ENCODE measurements at places on chromosomes 12 and 14. TPM values are rescaled to one million over a fixed set of nuclear protein-coding genes. Genes with fewer than 3 reads are reported as not detected.
A peak's percentile ranks its signal among the peaks of the same experiment; 100 is the strongest.

ITGB7 gene
- 1.2 TPM for total RNA-seq

CCDC196 gene
- not detected for total RNA-seq

PLXNC1 gene
- 1.3 TPM for total RNA-seq

ANKRD33 gene
- total RNA-seq = 0.19 TPM

ANKRD13A gene
- total RNA-seq = 17.1 TPM

ANG gene
- 4.3 TPM for total RNA-seq

DNA sequence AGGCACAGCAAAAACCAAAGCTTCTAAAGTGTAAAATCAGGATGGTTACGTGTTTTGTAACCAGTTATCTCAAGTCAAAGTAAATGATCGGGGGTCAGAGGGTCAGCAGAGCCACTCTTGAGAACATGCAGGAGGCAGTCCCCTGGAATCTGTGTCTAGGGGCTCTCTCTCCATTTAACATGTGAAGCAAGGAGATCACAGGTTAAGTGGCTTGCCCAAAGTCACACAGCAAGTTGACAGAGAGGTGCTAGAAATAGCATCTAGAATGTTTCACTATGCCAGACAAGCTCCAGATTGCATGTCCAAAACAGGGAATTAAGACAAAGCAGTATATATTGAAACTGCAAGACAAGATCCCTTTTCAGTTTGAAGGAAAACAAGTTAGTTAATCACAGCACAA is 33.4 kb downstream of the PPTC7 start:
- H3K4me1 ChIP-seq = no peaks in the 10 kb centered on the region
- H3K27ac ChIP-seq = no peak overlapping the region
- no peak overlapping the region for H3K4me3 ChIP-seq
- no peaks in the 10 kb centered on the region for H3K27me3 ChIP-seq

- H3K36me3 ChIP-seq = no peaks in the 10 kb centered on the region
- DNase-seq = peak; percentile 45
- no peaks in the 10 kb centered on the region for H3K27me3 ChIP-seq
- H3K27ac ChIP-seq = no peak overlapping the region
Observed at GRCh38 chr12:131327521-131328488, 374.1 kb downstream of the ADGRD1 start.

DNA sequence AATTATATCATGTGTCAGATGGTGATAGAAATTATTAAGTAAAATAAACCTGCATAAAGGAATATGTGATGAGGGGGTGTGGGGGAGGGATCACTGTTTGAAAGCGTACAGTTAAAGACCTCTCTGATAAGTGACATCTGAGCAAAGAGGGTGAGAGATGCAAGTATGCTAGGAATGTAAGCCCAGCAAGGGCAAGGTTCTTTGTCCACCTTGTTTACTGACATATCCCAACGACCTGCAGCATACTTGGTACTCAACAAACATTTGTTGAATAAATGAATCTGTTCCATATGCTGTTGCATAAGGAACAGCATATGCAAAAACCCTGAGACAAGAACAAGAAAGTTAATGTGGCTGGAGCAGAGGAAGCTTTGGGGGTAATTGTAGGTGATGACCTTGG is 12.0 kb upstream of the MDM1 start:
- no peaks in the 10 kb centered on the region for H3K36me3 ChIP-seq
- peaks cover 5% of the 10 kb centered on the region for H3K4me1 ChIP-seq
- no peak overlapping the region for H3K4me3 ChIP-seq
- H3K27me3 ChIP-seq = no peaks in the 10 kb centered on the region

DNA sequence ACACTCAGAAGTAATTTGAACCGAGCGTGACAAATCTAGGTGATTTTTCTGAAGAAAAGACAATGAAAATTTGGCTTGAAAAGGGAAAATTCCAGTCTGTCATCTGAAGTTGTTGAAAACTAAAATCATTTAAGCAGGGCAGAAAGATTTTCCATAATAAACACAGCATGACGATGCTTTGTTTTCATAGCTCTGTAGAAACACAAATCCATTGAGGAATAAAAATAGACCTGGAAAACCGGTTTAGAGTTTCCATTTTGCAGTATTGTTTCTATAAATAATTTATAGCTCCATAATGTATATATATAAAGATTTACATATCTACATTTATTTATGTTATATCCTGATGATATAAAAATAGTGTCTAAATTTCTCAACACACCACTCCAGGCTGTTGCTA is 1918.5 kb upstream of the FLRT2 start:
- no peaks in the 10 kb centered on the region for H3K27me3 ChIP-seq
- no peaks in the 10 kb centered on the region for H3K36me3 ChIP-seq
- H3K4me1 ChIP-seq = no peaks in the 10 kb centered on the region
- no peak for DNase-seq
- H3K4me3 ChIP-seq = no peak overlapping the region

GRCh38 chr12:45670346-45671065 is 59.0 kb upstream of the ARID2 start:
- no peaks in the 10 kb centered on the region for H3K4me1 ChIP-seq
- no peaks in the 10 kb centered on the region for H3K36me3 ChIP-seq

- no peaks in the 10 kb centered on the region for H3K27me3 ChIP-seq
- H3K27ac ChIP-seq = no peak overlapping the region
- no peak for DNase-seq
Observed at GRCh38 chr12:103881261-103881660, 40.2 kb upstream of the NT5DC3 start.

DNA sequence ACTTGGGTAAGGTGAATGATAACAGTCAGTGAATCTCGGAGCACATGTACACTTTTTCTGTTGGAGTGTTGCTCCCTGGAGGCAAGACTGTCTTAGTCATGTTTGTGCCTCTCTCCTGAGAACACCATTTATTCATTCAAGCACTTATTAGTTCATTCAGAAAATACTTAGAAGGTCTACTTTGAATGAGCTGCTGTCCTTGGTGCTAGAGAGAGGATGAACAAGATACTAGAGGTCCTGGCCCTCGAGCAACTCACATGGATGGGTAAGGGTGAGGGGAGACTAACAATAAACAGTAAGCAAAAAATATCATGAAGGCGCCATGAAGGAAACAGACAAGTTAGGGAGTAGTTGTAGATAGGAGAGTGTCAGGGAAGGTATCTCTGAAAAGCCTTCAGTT is 17.1 kb upstream of the SAMD4A start:
- no peak overlapping the region for H3K27ac ChIP-seq
- no peak overlapping the region for H3K4me3 ChIP-seq
- no peaks in the 10 kb centered on the region for H3K36me3 ChIP-seq
- no peak for DNase-seq
- no peaks in the 10 kb centered on the region for H3K4me1 ChIP-seq

- H3K4me3 ChIP-seq = no peak overlapping the region
- H3K4me1 ChIP-seq = peaks cover 4% of the 10 kb centered on the region
- no peak for DNase-seq
- no peak overlapping the region for H3K27ac ChIP-seq
- no peaks in the 10 kb centered on the region for H3K36me3 ChIP-seq
Observed at GRCh38 chr14:96903444-96904023, 106.4 kb downstream of the VRK1 start.

DNA sequence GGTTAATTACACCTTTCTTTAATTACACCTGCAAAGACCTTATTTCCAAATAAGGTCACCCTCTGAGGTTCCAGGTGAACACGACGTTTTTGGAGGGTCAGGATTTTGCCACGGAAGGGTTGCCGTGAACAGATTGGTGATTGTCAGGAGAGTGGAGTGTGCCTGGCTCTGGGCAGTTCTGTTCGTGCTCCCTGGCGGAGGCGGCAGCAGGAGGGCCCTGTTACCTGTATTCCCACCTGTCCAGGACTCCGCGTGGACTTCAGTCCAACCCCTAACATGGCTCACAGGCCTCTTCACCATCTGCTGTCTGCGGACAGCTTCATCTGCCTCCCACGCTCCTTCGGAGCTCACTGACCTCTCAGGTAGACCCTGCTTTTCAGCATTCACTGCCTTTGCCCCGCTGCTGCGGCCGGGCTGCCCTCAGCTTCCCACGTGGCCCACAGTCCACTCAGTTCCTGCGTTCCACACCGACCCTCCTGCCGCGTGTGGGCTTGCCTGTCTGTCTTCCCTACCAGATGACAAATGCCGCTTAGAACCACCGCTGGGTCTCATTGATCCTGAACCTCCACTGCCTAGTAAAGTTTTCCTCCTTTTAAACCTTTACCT is 187.5 kb upstream of the DIO3 start:
- no peaks in the 10 kb centered on the region for H3K27me3 ChIP-seq
- H3K27ac ChIP-seq = no peak overlapping the region
- DNase-seq = no peak
- no peaks in the 10 kb centered on the region for H3K36me3 ChIP-seq
- H3K4me1 ChIP-seq = no peaks in the 10 kb centered on the region

GRCh38 chr12:56361487-56362129 is 1.0 kb downstream of the APOF start:
- no peak for DNase-seq
- no peak overlapping the region for H3K27ac ChIP-seq
- no peak overlapping the region for H3K4me3 ChIP-seq
- H3K36me3 ChIP-seq = no peaks in the 10 kb centered on the region

- H3K27me3 ChIP-seq = no peaks in the 10 kb centered on the region
- H3K27ac ChIP-seq = no peak overlapping the region
- no peak for DNase-seq
- H3K4me1 ChIP-seq = no peaks in the 10 kb centered on the region
- no peaks in the 10 kb centered on the region for H3K36me3 ChIP-seq
- no peak overlapping the region for H3K4me3 ChIP-seq
Observed at GRCh38 chr14:93536945-93537344, 106.2 kb downstream of the UNC79 start.

GRCh38 chr14:68890173-68890931 is 88.8 kb downstream of the ACTN1 start:
- H3K4me3 ChIP-seq = no peak overlapping the region
- no peak overlapping the region for H3K27ac ChIP-seq
- DNase-seq = no peak
- H3K27me3 ChIP-seq = no peaks in the 10 kb centered on the region
- H3K4me1 ChIP-seq = no peaks in the 10 kb centered on the region
- H3K36me3 ChIP-seq = peaks cover 59% of the 10 kb centered on the region

Measured in H1 (cell line).